ENCODE measurements at places on chromosomes 7 and 10.
A peak's percentile ranks its signal among the peaks of the same experiment; 100 is the strongest.

DNA sequence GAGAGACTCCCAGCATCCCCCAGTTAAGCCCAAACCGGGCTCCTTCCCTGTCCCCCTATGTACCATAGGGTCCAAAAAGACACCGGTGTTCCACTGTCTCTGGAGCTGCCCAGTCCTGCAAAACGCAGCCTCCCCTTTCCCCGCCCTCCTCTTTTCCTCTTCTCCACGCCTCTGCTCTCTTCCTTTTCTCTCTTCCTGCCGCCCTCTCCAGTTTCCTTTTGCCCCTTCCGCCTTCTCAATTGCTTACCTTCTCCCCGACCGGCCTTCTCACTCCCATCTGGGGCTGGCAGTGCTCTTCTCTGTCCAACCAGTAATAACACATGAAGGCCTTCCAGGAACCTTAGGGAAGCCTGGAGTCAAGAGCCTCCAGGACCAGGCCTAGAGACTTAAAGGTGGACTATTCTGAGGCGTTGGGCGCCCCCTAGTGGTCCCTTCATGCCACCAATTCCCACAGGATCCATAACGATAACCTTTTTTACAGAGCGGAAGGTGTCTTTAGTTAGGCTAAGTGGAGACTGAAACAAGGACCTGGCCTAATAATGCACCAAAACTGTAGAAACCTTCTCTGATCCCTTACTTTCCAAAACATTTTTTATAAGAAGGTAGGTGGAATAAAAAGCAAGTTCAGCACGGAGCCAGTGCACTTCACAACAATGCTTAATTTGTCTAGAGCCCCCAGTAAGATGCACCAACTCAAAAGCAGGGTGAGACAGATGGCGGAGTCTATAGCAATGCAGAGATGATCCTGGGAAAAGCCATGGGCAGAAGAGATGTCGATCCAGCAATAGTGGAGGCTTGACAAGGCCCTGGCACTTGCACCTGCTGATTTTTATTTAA is 27.2 kb upstream of the MSRB2 start:
- peak; percentile 47 for DNase-seq

GRCh38 chr7:2016761-2017480 is 215.8 kb downstream of the MAD1L1 start:
- no peak for DNase-seq

DNA sequence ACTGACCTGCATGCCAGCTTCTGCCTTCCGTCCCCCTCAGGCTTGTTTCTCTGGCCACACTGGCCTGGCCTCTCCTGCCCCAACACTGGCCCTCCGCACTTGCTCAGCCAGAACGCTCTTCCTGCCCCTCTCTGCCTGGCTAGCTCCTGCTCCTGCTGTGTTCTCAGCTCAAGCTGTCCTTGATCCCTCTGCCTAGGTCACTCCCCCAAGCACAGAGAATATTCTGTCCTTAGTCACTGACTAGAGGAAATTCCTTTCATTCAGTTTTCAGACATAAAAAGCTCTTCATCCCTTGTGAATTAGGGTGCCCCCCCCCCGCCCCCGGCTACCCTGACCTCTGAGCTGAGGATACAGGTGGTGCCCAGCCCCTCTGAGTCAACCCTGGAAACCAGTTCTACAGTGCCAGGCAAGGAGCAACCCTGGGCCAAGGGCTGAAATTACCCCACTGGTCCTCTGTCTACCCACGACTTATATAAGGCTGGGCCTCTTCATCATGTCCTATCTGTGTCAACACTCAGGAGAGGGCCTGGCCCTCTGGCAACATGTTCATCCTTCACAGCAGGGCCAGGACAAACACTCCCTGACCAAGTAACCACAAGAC is 6.6 kb upstream of the SGPL1 start:
- DNase-seq, result no peak

- DNase-seq, result no peak
These were observed 216.6 kb downstream of the KCNMA1 start for GRCh38 chr10:77420947-77421523.

- no peak for DNase-seq
These were observed 172.8 kb downstream of the GRID1 start for GRCh38 chr10:86193841-86194240.

- DNase-seq, result no peak
These were observed 60.9 kb downstream of the WAC start for GRCh38 chr10:28593811-28594210.

GRCh38 chr7:39712751-39713150 is 89.4 kb downstream of the RALA start:
- no peak for DNase-seq

- no peak for DNase-seq
These were observed 1142.3 kb downstream of the NXPH1 start for GRCh38 chr7:9575716-9576115.

GRCh38 chr7:73681031-73681430 is 2.2 kb downstream of the DNAJC30 start:
- DNase-seq, result peak; percentile 15

- DNase-seq, result peak; percentile 48
These were observed 261.4 kb downstream of the BAMBI start for GRCh38 chr10:28938745-28939144.

GRCh38 chr7:55081068-55081467 is 62.3 kb downstream of the EGFR start:
- DNase-seq, result no peak

- no peak for DNase-seq
These were observed 152.9 kb downstream of the C1GALT1 start for GRCh38 chr7:7335215-7335614.

DNA sequence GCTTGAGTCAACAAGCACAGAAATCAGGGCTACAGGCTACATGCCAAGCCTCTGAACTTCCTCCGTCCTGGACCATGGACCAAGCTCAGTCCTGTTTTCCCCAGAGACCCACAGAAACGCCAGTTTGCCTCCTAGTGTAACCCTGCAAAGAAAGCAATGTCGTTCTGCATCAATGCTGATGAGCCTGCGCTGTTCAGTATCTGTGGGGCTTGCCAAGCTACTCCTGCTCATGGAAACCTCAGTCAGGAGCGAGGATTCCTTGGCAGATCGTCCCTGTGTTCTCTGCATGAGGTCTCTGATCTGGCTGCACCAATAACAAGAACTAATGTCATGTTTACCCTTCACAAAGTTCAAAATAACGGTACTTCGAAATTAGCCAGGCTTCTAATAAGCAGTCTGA is 495.5 kb upstream of the C7orf33 start:
- DNase-seq, result no peak

DNA sequence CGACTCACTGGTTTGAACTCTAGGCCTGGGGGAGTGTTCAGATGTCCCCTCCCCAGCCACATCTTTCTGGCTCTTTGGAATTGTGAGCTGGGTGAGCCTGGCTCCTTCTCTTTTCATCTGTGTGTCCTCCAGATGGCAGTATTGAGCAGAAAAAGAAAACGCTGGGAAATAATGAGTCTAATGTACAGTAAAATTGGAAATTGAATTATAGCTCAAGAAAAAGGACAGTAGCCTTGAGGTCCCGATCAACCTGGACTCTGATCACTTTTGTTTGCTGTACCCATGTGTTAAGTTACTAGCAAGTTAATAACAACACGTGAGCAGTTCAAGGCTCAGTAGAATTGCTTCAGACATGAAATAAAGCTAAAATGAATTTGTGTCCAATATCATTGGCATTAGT is 77.9 kb downstream of the SNX10 start:
- peak; percentile 19 for DNase-seq

GRCh38 chr10:72616716-72617115 is 9.2 kb downstream of the MICU1 start:
- no peak for DNase-seq

- DNase-seq, result no peak
These were observed 33.3 kb upstream of the LYZL2 start for GRCh38 chr10:30662814-30663213.

DNA sequence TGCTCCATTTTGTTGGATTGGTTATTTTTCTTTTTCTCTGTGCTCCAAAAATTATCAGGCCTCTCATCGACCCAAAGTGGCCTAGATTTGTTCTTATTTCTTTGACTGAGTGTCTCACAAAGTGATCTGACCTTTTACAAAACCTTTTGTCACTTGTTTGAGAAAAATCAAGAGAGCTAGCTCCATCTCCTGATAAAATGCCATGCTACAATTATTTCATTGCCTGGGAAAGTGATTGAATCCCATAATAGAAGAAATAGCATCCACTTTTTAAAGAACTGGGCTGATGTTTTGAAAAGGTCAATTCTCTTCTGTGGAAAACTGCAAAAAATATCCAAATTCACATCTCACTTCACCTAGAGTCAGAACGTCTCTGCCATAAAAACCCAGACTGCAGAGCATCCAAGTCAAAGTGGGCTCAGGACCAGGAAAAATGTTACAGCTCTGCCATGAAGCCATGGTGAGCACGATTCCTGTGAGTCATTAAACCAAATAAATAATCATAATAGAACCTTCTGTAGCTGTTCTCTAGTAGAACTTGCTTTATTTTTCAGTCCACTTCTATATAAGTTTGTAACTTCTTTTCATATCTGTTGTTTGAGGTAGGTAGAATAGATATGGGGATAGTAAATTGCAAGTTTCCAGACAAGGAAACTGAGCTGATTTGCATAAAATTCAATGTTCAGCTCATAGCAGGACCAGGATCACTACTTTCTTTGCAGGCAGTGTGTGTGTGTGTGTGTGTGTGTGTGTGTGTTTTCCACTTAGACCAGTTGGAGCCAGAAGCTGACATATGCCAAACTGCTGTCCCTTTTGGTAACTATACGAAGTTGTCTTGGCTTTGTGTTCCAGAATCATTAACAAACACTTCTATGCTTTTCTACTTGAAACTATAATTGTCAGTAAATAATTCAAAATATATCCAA is 632.5 kb upstream of the ANKRD30A start:
- DNase-seq, result peak; percentile 64

Measured in astrocyte of the cerebellum (primary cell).